ENCODE measurements at places on chromosomes 3 and 15.
A peak's percentile ranks its signal among the peaks of the same experiment; 100 is the strongest.

DNA sequence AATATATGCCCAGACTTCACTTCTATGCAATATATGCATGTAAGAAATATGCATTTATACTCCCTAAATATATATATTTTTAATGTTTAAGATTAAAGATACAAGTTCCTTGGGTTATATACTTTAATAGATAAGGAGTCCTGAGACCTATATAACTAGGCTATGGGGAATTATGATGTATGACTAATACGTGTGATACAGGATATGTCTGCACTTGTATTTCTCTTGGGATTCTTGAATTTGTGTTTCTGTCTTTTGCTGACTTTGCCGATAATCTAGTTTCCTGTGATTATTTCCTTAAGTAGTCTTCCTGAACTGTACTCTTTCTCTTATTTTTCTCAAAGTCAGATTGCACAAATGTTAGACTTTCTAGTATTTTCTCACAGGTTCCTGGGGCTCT, 109.6 kb downstream of the PIK3CB start:
- DNase-seq, result no peak

GRCh38 chr3:198030125-198030524, 70.1 kb downstream of the LMLN start:
- no peak for DNase-seq

- DNase-seq, result no peak
These were observed 752.1 kb upstream of the ALCAM start for GRCh38 chr3:104614564-104614963.

- DNase-seq, result no peak
These were observed 61.6 kb downstream of the DCBLD2 start for GRCh38 chr3:98839846-98840245.

DNA sequence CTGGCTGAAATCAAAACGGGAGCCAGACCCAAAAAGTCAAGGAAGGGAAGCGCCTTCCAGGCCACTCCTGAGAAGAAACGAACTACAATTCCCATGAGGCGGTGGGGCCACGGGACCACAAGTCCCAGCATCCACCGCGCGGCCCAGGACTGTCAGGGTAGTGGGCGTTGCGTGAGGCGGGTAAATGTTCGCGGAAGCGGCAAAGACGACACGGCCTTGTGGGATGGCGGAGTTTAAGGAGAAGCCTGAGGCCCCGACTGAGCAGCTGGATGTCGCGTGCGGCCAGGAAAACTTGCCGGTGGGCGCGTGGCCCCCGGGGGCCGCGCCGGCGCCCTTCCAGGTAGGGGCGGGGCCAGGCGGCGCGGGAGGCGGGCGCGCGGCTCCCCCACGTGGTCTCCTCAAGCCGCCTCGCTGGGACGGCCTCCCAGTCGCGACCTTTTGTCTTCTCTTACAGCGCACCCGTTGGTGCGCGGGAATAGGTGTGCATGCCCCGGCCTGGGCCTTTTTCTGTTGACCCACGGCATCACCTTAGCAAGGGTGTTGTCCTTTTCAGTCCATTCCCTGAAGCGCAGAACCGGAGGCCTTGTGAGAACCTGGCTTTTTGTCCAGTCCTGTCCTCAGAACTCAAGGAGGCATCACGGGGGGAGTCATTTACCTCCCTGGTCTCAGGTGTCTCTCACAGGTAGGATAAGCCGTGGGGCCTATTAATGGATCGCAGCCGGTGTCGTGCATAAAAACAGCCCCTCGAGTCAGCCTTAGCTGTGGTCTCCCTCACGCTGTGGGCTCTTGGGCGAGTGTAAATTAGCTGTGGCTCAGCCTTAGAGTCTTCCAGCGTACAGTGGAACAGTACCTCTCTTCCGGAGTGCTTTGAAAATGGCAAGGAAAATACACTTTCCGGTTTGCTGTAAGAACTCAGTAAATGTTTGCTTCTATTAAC, at the start of gene SETMAR:
Gene SETMAR, plus strand, starts transcription at position 183 of the 937 bp plus-strand sequence. Its CDS starts 2 bp downstream, at position 185.
- DNase-seq, result peak; percentile 71

- DNase-seq, result peak; percentile 15
These were observed 388 bp downstream of the DAPK2 start for GRCh38 chr15:64045774-64046420.

DNA sequence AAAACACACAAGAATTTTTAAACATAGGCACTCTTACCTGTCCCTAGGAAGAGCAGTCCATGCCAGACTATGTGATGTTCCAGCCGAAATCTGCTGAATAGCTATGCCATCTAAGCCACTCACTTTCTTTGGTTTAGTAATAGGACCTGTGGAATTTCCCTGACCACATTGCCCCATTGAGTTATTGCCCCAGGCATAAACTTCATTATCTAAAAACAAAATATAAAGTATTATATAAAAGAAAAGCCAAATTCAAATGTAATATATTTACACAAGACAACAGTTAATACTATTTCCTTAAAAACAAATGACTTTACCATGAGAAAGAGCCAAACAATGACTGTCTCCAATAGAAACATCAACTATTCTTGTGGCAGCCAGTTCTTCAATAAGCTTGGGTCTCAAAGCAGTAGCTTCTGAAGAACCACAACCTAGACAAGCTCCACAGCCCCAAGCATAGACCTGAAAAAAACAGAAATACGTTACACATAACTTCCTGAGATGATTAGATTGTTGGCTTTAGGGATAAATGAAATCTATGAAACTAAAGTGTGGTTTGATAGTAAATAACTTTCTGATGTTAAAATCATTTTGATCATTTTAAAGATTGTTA, 84.3 kb downstream of the HERC1 start:
- DNase-seq, result no peak

GRCh38 chr15:78979456-78980320, 34.8 kb upstream of the CTSH start:
- peak; percentile 55 for DNase-seq

- no peak for DNase-seq
These were observed 102.8 kb downstream of the PYDC2 start for GRCh38 chr3:191563722-191564121.

DNA sequence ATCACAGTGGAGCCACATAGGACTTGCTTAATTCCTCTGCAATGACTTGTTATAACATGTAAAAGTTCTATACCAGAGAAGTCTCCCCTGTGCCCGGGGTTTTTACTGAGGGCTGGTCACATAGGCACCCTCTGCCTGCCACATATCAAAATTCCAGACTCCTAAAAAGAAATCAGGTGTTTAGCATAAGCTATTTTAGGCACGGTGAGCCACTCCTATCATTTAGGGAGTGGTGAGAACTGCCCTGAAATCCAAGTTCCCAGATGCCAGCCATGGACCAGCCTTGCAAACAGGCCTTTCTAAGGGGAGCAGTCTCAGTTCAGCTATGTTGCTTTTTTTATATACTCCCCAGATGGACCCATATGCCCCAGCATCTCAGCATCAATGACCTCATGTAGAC, 130.3 kb downstream of the THSD4 start:
- DNase-seq, result no peak

- DNase-seq, result no peak
These were observed 54.1 kb upstream of the GSK3B start for GRCh38 chr3:120148187-120148949.

GRCh38 chr15:32029862-32030781, at the start of gene CHRNA7:
Gene CHRNA7, plus strand, starts transcription at chr15:32030515. Its CDS starts 80 bp downstream, at chr15:32030595.
- peak; percentile 66 for DNase-seq

- DNase-seq, result no peak
These were observed 611 bp upstream of the FANCI start for GRCh38 chr15:89243046-89243690.

- DNase-seq, result no peak
These were observed 36.3 kb downstream of the SEMA6D start for GRCh38 chr15:47753591-47753990.

- no peak for DNase-seq
These were observed 54.5 kb downstream of the PLXNA1 start for GRCh38 chr3:127037418-127037841.

- peak; percentile 31 for DNase-seq
These were observed 54.1 kb upstream of the PPIB start for GRCh38 chr15:64216730-64217428.

GRCh38 chr3:101926594-101927105, 77.3 kb downstream of the NFKBIZ start:
- no peak for DNase-seq
